AG08395 (cell line): ENCODE measurements at places on chromosomes 12 and 14.
A peak's percentile ranks its signal among the peaks of the same experiment; 100 is the strongest.

DNA sequence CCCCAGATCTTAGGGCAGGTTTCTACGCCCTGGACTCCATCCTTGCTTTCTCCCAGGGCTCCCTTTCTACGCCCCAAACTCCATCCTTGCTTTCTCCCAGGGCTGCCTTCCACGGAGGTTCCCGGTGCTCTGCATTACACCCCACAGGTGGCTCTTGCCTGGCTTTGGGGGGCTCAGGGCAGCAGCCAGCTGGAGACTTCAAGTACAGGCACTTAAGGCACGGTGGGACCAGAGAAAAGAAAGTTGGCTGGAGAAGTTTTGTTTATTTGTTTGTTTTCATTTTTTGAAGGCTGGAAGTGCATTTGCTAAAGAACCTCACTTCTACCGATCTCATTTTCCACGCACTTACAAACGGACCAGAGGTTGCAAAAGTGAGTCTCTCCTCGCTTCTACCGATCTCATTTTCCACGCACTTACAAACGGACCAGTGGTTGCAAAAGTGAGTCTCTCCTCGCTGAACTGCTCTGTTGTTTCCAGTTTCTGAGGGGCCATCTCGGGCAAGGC is 103.8 kb upstream of the MED13L start:
- DNase-seq, result no peak

DNA sequence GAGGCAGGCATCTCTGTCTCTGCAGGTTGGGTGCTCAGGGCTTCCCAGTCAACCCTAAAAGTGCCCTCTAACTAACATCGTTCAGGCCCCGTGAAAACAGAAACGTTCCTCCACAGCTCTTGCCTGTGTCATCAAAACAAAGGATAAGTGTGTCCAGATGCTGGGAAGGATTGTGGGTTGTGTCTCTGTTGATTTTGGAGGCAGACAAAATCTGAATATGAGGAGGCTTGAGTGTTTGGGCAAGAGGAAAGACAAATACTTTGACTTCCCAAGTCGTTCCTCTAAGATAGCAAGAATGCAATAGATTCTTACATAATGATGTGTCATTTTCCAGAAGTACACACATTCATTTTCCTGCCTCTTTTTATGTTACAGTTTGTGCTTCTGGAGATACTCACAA is 52.9 kb downstream of the SERPINA3 start:
- peak; percentile 80 for DNase-seq

DNA sequence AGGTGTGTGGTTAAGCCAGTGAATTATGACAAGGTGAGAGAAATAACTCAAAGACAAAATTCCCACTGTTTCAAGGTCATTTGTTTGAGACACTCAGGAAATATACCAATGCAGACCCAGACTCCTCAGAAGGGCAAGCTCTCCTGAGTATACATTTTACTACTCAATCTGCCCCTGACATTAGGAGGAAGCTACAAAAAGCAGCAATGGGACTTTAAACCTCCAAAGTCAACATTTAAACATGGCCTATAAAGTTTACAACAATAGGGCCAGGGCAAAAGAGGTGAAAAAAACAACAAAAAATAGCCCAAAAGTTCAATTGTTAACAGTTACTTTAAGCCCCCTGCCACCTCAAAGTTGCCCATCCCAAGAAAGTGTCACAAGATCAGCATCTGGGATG is 19.5 kb upstream of the PEX5 start:
- no peak for DNase-seq

DNA sequence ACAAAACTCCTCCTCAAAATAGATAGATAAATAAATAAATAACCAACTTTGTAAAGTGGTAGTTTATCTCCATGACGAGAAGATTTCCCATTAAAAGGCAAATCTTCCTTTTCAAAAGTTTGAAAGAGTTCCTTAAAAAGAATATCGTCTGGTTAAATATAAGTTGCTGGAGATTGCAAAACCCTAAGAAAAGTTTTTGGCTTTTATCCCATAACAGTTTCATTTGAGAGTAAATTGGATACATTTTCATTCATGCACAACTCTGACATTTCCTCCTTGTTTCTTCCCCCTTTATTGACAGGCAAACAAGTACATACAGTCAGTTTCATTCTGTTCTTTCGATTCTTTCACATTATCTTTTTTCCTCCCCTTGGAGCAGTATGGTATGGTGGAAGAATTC is 45.4 kb upstream of the BTG1 start:
- no peak for DNase-seq

DNA sequence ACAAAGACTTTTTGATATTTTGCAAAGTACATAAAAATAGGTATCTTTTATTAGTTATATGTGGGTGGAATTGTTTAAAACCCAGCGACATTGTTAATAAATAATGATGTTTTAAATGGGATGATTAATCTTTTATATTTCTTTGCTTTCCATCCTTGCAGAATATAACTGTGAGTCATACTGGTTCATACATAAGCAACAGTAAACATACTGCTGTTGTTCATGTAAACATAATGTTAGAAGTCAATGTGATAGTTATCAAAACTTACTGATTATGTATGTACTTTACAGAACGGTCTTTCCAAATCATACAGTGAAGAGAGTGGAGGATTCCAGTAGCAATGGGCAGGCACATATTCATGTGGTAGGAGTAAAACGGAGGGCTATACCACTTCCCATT is 119.8 kb downstream of the ARID2 start:
- no peak for DNase-seq

DNA sequence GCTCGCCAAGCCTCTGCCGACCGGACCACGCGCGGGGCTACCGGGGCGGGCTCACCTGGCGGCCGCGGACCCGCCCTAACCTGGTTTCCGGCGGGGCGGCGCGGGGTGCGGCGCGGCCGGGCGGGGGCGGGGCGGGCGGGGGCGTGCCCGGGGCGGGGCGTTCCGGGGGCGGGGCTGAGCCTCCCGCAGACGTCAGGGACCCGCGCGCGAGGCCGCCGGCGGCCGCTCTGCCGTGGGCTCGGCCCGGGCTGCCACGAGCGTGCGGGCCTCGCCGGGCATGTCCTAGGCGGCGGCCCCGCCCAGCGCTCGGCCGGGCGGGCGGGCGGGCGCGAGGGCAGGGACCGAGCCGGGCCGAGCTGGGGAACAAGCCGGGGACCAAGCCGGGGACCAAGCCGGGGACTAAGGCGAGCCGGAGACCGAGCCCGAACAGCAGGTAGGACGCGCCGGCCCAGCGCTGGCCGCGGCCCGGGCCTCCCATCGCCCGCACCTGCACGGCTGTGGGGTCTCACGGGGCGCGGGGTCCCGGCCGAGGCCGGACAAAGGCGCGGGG is at the start of gene CEP170B:
Gene CEP170B (plus strand): TSS at position 188 of the 550 bp plus-strand sequence. CDS start 3,183 bp downstream, outside the sequence.
- peak; percentile 90 for DNase-seq

GRCh38 chr14:26845151-26845818 is 247.5 kb upstream of the NOVA1 start:
- no peak for DNase-seq

- no peak for DNase-seq
Observed at GRCh38 chr12:96635844-96636243, 146.5 kb downstream of the CFAP54 start.

- DNase-seq, result peak; percentile 79
Observed at GRCh38 chr14:34722723-34723545, 8.5 kb upstream of the CFL2 start.
